ENCODE measurements at places on chromosomes 3 and 15. TPM values are rescaled to one million over a fixed set of nuclear protein-coding genes. Genes with fewer than 3 reads are reported as not detected.

GRCh38 chr15:39783244-39783820 lies 691 bp upstream of the FSIP1 start:
- no peak for DNase-seq

GRCh38 chr3:45841420-45841756 lies 531 bp downstream of the LZTFL1 start:
- peak; percentile 31 for DNase-seq

GNAT1 gene
- total RNA-seq, result not detected

SERINC4 gene
- 0.13 TPM for total RNA-seq

DNA sequence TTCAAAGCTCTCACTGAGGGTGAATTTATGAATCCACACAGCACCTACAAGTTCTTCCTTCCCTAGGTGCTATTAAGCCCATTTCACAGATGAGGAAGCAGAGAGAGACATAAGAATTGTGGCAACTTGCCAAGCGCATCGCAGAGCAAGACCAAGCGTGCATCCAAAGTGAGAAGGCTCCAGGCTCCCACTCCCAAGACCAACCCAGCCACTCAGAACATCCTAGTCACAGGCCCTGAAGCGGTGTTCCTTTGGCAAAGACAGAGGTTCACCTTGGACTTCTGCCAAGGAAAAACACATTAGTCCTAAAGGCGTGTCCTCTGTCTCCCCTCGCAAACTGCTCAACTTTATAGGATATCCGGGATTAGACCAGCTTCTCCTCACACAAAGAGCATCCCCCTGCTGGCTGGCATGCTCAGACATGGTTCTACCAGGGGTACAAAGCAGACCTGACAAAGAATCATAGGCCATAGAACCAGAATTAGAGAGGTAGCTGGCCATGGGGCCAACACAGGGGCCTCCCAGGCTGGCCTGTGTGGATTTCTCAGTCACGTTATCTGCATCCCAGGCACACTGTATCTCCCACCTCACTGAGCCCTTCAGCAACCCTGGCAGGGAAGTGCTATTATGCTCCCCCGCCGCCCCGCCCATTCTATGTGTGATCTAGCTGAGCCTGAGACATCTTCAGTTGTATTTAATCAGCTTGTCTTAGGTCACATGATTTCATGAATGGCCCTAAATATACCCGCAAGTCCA lies 160.2 kb downstream of the FOXP1 start:
- no peak for DNase-seq

DNA sequence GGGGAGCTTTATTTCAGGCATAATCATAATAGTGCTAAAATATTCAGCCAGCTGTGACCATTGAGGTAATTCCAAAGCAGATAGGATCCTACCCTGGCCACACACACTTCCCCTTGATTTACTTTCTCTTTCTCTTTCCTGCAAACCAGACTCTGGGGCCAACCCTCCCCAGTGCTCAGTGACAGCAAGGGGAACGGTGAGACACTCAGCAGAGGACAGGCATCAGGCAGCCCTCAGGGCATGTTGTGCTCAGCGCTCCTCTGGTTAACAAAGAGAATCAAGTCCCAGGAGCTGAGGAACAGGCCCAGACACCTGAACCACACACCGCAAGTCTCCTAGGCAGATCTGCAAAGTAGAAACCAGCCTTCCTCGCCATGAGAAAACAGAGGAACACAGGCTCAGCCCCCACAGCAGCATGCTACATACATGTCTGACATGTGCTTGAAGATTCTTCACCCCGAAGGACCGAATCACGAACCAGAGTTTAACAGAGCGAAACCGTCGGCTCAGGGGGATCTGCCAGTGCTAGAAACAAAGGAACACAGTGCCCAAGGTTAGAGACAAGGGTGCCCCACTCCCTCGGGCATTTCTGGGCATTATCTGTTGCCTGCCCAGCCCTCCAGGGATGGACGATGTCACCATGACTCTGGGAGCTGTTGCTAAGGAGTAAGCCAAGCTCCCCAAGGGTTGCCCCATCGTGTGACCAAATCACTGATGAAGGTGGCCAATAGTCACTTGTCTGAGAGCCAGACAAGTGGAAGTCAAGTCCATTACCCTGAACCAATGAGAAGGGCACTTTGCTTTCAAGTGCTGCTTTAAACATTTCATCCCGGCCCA lies 17.5 kb downstream of the HDC start:
- no peak for DNase-seq

LZTFL1 gene
- 30.9 TPM for total RNA-seq

DNA sequence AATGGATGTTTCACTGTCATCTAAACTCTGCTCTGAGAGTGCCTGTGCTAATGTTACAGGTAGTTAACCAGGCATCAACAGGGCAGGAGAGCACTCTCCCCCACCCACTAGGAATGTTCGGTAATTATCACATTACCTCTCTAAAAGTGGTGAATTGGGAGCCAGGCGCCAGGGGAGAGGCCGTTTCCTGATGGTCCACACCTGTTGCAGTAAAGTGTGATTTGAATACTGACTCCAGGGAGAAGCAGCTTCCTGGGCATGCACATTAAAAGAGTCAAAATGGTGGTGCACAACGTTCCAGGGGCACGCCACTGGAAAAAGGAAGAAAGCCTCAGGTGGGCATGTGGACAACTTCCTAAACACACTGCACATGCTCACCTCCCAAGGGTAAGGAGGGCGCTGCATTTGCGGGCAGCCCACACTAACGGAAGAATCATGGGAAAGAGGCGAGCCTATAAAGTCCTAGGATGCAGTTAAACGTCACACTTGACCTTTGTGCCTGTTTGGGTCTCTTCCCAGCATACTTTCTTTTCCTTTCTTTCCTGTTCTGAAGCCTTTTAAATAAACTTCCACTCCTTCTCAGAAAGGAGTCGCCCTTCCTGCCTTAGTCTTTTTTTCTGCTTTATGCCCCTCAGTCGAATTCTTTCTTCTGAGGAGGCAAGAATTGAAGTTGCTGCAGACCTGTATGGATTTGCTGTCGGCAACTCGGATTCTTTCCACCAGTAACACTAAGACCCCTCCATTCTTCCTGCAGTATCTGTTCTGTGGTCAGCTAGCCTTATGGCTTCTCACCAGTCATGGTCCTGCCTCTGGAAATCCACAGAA lies 28.9 kb upstream of the GPD1L start:
- DNase-seq, result no peak

CATSPER2 gene
- 6.5 TPM for total RNA-seq

DNA sequence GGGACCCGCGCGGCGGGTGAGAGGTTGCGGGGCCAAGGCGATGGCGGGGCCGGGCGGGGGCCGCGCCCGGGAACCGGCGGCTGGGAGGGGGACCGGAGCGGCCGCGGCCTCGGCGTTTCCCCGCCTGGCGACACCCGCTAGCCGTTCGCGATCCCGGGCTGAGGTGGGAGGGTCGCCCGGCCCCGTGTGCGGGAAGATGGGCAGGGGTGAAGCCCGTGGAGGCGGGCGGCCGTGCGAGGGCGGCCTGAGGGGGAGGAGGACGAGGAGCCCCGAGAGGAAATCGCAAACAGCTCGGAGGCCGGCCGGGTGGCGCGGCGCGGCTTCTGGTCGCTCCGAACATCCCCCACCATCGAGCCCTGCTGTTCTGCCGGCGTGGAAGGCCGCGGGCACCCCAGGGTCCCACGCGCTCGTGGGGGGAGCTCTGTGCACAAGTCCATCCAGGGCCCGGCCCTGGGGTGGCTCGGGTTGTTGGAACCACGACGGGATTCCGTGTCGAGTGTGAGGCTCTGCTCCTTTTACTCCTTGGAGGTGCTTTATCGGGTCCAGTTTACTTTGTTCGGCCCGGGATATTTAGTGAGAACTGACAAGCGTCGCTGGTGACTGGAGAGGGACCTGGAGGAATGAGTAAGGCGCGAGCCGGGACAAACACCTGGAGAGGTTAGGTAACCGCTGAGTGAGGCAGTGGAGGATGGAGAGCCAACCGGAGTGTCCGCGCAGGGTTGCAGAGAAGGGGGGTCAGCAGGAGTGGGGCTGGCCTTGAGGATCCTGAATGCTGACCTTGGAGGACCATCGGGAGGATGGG lies 728 bp downstream of the CRTC3 start:
- peak; percentile 75 for DNase-seq

BLM gene
- total RNA-seq, result 2.8 TPM

DNA sequence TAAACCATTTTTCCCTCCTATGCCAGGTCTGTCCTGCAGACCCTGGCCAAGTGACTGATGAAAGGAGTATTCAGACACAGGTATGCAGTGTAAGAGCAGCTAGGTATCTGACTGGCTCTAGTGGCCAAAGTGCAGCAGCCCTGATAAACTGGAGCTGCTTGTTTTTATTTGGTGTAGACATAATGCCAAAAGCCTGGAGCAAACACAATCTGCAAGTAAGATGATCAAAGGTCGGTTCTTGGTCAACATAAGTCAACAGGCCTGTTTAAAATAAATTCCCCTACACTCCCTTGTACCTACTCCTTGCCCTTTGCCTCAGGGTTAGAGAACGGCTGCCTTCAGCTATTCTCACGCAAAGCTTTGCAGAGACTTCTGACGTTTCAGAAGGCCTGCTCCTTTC lies 1003.1 kb downstream of the ZPLD1 start:
- no peak for DNase-seq

DNA sequence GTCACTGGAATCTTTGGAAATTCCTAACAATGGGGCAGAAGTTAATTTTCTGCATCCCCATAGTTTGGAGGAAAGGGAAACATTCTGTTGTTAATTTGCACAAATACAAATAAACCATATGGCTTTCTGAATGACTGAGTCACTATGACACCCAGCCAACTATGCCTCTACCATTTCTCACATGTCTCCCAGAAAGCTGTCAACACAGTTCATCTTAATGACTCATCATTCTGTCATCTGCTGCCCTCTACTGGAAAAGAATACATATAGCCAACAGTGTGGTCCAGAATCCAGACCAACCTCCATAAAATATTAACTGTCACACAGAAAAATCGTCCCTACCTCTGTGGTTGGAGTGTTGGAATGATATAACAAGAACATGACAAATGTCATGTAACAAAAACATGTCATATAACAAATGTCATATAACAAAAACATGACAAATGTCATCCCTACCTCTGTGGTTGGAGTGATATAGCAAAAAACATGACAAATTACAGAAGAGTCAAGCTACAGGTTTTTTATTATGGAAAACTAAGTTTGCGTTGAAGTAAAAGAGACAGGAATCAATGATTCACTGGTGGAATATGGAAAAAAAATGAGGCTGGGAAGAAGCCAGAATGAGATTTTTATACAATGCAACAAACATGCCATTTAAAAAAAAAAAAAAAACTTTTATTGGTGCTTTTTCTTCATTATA lies 47.7 kb upstream of the GYG1 start:
- no peak for DNase-seq

DNA sequence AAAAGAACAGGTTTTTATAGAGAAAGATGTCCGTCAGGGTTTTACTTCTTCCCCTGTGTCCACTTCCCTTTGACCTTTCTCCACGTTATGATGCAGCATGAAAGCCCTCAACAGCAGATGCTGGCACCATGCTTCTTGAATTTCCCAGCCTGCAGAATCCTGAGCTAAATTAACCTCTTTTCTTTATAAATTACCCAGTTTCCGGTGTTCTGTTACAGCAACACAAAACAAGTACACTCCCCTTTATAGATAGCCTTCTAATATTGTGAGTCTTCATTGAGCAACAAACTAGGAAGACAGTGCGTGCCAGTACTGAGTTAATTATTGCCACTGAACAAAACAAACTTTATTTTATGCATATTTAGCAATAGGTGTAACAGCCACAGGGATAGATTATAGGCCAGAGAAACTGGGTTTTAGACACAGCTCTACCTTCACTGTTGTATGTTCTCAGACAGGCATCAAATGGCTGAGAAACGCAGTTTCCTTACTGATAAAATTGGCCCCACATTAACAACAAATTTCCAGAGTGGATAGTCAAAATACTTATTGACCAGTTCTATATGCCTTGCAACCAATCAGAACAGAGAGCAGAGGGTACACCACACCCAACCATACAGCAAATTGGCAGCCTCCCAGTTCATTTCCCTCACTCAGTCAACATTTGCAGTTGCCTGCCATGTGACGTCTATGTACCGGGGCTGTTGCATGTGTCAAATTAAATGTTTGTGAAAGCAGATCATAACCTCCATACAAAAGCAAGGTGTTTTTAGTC lies 14.4 kb upstream of the TBL1XR1 start:
- DNase-seq, result no peak

GRCh38 chr15:29800491-29801366 lies 21.5 kb downstream of the TJP1 start:
- DNase-seq, result no peak

COL6A6 gene
- 0.25 TPM for total RNA-seq

FANCD2OS gene
- total RNA-seq, result not detected

THAP10 gene
- 3.5 TPM for total RNA-seq

PDE8A gene
- 37.5 TPM for total RNA-seq

DNA sequence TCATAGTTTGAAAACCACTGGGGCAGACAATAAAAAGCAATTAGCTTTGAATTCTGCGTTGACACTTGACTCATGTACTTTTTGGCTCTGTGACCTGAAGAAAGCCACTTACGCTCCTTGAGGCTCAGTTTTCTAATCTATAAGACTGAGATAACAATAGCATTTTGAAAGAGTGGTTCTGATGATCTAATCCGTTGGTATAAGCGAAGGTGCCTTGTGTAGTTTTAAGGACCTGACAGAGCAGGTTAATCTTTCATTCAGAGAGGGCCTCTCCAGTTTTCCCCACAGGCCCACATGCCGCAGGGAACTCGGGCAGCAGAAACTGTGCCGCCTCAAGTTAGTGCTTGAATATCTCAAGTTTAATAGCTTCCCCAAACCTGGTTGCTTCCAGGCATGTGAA lies 306.0 kb upstream of the GBE1 start:
- no peak for DNase-seq

GRCh38 chr3:126931806-126932187 lies 51.1 kb upstream of the PLXNA1 start:
- no peak for DNase-seq

DNA sequence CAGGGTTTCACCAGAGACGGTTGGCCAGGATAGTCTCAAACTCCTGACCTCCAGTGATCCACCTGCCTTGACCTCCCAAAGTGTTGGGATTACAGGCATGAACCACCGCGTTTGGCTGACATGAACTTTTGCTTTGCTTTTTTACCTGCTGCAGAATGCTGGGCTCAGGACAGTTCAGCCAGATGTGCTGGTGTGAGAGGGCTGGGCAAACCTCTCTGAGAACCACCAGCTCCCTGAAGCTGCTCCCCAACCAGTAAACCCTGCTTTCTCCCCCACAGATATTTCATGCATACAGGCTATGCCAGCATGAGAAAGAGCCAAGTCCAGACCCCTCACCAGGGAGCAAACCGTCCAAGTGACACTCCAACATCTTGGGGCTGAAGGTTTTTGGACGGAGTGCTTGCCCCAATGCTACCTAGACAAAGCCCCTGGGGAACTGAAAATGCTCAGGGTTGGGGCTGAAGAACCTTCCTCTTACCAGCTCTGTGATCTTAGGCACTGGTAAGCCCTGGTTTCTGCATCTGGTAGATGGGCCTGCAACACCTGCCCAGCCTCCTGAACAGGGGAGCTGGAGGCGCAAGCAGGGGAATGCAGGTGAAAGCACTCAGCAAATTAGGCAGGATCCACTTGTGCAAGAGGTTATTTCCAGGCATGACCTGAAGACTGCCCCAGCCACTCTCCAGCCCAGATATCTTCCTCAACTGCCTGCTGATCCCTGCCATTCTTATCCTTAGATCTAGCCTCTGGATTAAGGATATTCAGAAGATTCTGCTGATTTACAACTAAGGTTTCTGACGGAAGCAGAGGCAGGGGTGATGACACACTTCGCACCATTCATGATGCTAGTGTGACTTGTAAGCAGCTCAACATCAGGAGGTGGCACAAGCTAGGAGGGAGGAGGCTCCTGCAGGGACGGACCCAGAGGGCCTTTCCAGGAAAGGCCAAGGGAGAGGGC lies 78.8 kb downstream of the TLE3 start:
- DNase-seq, result no peak
